SK-N-MC (cell line): ENCODE measurements at places on chromosomes 6 and 20.

DNA sequence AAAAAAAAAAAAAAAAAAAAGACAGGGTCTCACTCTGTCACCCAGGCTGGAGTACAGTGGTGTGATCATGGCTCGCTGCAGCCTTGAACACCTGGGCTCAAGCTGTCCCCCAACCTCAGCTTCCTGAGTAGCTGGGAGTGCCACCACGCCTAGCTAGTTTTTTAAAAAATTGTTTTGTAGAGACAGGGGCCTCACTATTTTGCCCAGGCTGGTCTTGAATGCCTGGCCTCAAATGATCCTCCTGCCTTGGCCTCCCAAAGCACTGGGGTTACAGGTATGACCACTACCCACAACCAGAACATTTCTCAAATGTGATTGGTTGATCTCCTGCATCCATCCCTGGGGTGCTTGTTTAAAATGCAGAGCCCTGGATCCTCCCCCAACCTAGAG is 5.6 kb upstream of the RBCK1 start:
- no peak for DNase-seq

DNA sequence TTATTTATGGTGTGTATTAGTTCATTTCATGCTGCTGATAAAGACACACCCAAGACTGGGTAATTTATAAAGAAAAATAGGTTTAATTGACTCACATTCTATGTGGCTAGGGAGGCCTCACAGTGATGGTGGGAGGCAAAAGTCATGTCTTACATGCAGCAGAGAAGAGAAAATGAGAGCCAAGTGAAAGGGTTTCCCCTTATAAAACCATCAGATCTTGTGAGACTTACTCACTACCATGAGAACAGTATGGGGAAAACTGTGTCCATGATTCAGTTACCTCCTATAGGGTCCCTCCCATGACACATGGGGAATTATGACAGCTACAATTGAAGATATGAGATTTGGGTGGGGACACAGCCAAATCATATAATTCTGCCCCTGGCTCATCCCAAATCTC is 150.0 kb upstream of the AHI1 start:
- DNase-seq: no peak

- no peak for DNase-seq
Measured at GRCh38 chr6:161351858-161352257, 78.0 kb upstream of the AGPAT4 start.

GRCh38 chr6:31357886-31358285 is 907 bp upstream of the HLA-B start:
- DNase-seq: no peak

- DNase-seq: no peak
Measured at GRCh38 chr6:127641905-127642304, 64.9 kb downstream of the C6orf58 start.

DNA sequence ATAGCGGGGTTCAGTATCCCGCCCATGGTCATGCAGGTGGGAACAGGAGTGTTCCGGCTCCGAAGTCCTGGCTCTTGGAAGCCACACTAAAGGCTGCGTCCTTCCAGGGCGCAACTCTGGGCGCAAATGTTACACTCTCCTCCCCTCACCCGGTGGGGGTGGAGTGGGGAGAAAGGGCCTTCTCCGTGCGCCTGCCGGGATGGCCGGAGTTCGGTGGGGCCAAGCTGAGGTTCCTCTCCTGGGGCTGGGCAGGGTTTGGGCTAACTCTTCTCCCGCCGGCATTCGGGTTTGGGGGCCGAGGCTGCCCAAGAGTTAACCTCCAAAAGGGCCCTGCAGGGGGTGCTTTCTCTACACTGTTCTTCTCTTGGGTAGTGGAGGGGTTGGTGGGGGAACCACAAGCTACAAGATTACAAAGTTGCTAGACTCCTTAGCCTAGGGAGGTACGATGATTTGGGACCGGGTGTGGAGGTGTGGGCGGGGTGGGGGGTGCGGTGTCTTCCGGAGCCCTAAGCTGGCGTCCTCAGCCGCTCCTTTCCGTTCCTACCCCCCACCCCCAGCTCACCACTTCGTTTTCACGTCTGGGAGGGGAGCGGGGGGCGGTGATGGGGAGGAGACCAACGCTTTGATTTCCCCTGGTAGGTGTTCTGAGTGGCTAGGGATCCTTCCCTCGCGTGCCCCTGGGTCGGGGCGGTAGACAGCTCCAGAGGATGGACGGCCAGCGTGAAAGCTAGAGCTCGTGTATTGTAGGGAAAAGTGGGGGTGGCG is 12.3 kb downstream of the NRN1 start:
- DNase-seq: no peak

GRCh38 chr6:11747021-11747420 is 31.6 kb downstream of the ADTRP start:
- DNase-seq: no peak

GRCh38 chr6:132400555-132400882 is 756 bp downstream of the MOXD1 start:
- no peak for DNase-seq

- no peak for DNase-seq
Measured at GRCh38 chr6:126886106-126886505, 232.4 kb upstream of the RSPO3 start.

DNA sequence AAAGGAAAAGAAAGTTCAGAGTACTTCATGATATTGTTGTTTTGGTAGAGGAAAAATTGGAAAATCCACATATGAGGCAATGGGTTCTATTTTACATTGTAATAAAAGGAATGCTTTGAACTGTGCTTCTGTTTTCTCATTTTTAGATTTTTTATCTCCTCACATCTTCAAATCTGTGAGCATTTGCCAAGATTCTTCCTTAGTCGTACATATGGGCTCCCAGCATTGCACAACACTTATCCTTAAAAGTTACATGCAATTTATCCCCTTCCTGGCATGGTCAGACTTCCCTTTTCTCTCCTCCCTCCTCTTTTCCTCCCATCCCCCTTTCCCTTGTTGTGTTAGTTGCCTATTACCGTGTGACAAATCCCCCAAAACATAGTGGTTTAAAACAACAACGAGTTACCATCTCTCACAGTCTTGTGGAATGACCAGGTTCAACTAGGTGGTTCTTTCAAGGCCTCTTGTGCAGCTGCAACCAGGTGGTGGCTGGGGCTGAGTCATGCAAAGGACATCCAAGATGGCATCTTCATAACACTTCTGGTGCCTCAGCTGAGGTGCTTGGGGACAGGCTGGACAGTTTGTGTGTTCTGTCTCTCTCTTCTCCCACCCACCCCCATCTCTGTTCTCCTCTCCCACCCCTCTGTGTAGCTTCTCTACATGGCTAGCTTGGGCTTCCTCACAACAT is 68.7 kb downstream of the TXNDC5 start:
- DNase-seq: no peak

DNA sequence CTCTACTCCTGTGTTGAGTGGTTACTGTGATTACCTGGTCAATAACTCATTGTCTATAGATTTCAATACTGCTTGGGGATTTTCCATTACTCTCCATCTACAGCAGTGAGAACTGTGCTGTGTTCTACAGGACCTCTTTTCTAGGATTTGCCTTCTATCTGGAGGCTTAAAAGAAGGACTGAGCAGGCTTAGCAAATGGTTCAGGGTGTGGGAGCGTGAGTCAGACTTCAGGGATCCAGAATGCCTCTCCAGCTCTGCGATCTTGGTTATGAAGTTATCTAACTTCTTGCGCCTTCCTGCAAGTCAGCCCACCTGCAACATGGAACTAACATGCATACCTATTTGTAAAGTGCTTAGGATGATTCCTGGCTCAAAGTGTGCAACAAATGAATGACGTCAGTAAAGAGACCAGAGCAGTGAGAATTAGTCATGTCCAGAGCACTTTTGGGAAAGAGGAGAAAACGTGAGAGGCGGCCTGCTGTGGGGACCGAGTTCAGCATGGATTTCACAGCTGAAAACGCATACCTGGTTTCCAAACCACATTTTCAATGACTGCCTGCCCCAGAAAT is 610.1 kb upstream of the CDH4 start:
- DNase-seq: no peak

DNA sequence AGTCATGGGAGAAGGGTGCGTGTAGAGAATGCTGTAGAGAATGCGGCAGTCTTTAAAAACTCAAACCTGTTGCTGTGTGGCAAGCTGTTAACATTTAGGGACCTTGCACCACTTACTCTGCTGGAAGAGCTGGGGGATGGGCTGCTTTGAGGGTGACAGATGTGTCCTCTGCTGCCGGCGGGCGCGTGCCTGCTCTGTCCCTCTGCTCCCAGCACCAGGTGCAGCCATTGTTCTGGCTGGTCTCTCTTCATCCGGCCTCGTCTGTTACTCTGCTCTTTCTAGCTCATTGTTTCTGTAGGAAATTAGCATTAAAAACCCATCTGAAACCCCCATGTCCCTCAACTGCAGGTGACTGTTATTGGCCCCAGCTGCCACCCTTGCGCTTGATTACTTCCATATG is 78.5 kb downstream of the CBFA2T2 start:
- no peak for DNase-seq

DNA sequence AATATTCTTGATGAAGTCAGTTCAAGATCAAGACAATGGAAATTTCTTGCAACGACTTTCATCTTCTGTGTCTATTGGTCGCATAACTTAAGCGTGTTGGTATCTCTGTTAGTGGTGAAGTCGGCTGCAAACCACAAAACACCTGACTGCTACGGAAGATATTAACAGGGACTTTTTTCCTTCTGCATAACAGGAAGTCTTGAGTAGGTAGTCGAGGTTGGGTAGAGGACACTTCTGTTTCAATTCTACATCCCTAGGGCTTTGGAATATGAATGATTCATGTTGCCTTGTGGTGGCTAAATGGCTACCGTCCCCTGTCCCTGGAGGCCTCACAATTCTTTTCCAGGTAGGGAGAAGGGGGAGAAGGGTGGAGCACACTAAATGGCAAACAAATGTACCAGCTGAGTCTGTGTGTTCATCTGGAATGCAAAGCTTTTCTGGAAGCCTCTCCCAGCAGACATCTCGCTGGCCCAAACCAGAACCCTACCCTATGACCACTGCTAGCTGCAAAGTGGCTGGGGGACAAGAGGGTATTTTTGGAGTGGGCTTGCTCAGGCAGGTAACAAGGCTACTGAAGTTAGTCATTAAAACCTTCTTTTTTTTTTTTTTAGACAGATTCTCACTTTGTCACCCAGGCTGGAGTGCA is 34.6 kb upstream of the NKX2-2 start:
- DNase-seq: no peak

DNA sequence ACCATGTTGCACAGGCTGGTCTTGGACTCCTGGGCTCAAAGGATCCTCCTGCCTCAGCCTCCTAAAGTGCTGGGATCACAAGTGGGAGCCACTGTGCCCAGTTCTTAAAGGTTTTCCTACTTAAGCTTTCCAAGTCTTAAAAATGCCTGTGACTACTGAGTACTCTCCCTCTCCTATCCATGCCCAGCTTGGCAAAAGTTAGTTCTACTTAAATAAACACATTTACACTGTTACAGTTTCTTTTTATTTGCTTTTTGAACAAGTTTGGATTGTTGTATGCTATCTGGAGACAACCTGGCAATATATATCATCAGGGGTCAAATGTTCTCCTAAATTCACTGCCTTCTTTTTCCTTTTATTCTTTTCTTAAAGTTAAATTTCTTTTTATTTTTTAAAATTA is 61.0 kb upstream of the GCM1 start:
- no peak for DNase-seq

DNA sequence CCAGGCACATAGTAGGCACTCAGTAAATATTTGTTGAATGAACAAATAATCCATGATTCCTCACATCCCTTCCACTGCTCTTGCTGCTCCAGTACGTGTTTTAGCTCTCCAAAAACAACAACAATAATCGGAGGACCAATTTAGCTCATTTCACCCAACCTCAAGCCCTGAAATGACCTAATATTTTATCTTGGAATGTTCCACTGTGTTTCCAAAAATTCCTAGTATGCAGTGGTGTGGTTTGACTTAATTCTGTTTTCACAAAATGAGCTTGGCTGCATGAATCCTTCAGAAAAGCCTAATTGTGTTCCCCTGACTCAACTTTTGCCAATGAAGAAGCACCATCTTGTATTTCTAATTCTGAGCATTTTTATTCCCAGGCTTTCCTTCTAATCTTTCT is 168.0 kb upstream of the PHACTR1 start:
- no peak for DNase-seq

DNA sequence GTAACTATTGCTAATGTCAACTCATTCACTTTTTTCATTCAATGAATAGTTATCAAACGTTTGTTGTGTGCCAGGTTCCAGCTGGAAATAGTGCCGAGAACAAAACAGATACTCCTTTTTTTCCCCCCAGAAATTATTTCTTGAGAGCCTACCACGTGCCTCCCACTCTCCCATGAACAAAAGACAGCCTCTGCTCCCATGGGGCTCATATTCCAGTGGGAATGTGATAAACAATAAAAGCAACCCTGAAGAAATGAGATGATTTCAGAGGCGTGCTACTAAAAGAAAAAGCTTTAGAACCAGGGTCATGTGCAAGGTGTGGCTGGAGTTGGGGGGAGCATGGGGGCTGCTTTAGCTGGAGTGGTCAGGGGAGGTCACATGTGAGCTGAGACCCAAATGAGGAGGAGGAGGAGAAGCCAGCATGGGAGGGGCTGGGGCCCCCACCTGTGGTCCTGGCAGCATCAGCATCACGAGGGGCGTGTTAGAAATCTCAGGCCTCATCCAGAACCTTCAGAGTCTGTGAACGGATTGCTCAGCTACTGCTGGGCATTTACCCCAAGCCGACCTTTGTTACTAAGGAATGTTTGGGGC is 157.4 kb downstream of the EYA2 start:
- DNase-seq: no peak

DNA sequence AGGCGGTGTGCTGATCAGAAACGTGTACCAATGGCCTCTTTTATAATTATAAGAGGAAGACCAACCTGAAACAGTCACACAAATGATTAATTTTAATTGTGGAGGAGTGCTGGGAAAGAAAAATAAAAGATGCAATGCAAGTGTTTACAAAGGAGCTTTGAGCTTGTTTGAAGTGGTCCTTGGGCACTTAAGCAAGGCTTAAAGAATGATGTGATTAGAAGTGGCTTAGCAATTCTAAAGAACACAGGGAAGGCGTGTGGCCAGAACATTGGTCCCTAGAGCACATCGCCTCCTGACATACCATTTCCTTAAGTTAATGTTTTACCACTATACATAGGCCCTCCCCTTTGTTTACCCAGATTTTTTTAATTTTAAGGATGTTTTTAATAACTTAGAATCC is 26.1 kb downstream of the PTPN1 start:
- DNase-seq: no peak

- DNase-seq: no peak
Measured at GRCh38 chr6:147194652-147195411, 9.4 kb upstream of the STXBP5 start.

DNA sequence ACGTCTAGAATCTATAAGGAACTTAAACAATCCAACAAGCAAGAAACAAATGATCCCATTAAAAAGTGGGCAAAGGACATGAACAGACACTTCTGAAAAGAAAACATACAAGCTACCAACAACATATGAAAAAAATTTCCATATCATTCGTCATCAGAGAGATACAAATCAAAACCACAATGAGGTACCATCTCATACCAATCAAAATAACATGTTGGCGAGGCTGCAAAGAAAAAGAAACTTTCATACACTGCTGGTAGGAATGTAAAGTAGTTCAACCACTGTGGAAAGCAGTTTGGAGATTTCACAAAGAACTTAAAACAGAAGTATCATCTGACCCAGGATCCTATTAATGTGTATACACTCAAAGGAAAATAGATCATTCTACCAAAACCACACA is 243.9 kb upstream of the RUNX2 start:
- no peak for DNase-seq
